NCI-H460 (cell line): ENCODE measurements at places on chromosomes 16 and 17. TPM values are rescaled to one million over a fixed set of nuclear protein-coding genes. Genes with fewer than 3 reads are reported as not detected.

The LGALS9B gene
- total RNA-seq = 1.8 and 1.9 TPM in 2 replicates

The LSM12 gene
- total RNA-seq = 74.5 and 76.3 TPM in 2 replicates

The PRRT2 gene
- 0.20 and 0.22 TPM in 2 replicates for total RNA-seq

The ADAD2 gene
- total RNA-seq = not detected in 2 replicates

The SPPL2C gene
- not detected in 2 replicates for total RNA-seq

The HEXIM1 gene
- total RNA-seq = 11.5 and 19.0 TPM in 2 replicates

The BCL6B gene
- not detected in 2 replicates for total RNA-seq

The LITAFD gene
- 0.10 TPM in 1 of 2 replicates, not detected in the other for total RNA-seq

The KRTAP2-1 gene
- total RNA-seq = not detected in 2 replicates

The HBA2 gene
- not detected in 2 replicates for total RNA-seq

The CD300LG gene
- not detected in 2 replicates for total RNA-seq

The GAS2L2 gene
- not detected in 2 replicates for total RNA-seq

DNA sequence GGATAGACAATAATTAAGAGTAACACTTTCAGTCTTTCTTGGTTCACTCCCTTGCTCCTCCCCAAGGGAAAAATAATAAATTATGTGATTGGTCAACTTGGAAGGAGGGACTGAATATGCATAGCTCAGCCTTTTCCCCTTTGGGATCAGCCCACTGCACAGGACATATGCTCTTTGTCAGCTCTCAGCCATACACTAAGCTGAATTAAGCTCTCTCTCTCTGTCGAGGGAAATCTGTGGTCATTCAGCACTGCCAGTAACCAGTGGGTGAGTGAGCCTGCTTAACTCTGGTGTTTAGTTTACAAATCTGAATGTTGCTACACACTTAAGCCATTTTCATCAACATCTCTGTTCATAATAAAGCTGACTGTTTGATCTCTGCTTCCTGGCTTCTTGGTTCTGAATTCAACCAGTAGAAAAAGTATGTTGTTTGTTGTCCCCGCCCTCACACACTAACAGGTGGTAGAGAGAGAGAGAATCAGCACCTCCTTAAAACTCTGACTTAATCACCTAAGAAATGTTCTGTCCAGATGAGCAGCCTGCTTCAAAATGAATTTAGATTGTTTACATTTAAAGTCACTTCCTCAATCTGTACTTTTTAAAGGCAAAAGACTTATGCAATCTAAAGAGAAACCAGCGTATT is 102.3 kb upstream of the C17orf78 start:
- DNase-seq = no peak

DNA sequence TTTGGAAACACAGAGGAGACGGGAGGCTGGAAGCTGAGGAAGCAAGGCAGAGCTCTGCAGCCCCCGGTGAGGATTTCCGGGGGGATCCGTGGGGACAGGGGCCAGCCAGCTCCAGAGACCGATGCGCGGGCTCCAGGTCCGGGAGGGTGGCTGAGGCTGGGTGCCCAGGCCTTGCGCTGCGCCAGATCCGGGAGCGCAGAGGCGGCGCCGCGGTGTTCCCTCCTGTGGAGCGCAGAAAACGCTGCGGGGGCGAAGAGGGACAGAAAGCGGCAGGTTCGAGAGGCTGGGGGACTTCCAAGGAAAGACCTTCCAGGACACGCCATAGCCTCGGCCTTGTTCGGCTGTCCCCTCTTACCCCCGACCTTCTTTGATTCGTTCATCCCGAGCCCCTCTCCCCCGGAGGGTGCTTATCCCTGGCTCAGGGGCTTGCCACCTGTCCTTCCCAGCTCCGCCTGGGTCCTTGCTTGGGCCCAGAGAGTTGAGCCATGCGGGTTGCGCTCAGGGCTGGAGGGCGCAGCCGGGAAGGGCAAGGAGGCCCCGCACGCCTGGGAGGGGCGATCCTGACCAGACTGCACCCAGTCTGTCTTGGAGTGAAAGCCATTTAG is 697 bp upstream of the SHISA9 start:
- no peak for DNase-seq

DNA sequence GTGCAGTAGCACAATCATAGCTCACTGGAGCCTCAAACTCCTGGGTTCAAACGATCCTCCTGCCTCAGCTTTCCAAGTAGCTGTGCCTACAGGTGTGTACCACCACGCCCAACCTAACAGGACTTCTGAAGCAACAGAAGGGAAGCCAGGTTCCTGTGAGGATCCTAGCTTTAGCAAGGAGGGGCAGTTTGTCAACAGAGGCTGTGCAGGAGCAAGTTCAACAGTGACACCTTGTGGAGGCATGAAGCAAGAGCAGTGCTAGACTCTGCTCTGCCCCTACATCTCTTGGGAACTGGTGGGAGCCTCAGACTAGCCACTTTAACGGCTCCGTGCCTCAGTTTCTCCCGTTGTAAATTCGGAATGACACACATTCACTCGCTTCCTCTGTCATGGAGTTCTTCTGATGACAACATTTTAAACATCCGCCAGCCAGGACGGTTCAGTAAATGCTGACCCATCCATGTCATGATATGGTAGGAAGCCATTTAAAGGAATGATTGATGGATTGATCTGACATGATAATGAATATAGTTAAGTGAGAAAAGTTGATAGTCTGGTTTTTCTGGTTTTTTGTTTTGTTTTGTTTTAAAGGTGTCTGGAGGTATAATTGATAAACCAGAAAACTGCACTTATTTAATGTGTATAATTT is 218.7 kb downstream of the MRTFB start:
- DNase-seq = no peak

GRCh38 chr17:81494626-81495377 is 17.8 kb downstream of the ACTG1 start:
- DNase-seq = no peak

DNA sequence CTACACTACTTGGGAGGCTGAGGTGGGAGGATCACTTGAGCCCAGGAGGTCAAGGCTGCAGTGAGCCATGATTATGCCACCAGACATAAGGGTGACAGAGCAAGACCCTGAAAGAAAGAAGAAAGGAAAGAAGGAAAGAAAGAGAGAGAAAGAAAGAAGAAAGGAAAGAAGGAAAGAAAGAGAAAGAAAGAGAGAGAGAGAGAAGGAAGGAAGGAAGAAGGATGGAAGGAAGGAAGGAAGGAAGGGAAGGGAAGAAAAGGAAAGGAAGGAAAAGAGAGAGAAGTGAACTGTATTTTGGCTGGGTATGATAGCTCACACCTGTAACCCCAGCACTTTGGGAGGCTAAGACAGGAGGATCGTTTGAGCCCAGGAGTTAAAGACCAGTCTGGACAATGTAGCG is 24.3 kb upstream of the PYY start:
- DNase-seq = no peak

DNA sequence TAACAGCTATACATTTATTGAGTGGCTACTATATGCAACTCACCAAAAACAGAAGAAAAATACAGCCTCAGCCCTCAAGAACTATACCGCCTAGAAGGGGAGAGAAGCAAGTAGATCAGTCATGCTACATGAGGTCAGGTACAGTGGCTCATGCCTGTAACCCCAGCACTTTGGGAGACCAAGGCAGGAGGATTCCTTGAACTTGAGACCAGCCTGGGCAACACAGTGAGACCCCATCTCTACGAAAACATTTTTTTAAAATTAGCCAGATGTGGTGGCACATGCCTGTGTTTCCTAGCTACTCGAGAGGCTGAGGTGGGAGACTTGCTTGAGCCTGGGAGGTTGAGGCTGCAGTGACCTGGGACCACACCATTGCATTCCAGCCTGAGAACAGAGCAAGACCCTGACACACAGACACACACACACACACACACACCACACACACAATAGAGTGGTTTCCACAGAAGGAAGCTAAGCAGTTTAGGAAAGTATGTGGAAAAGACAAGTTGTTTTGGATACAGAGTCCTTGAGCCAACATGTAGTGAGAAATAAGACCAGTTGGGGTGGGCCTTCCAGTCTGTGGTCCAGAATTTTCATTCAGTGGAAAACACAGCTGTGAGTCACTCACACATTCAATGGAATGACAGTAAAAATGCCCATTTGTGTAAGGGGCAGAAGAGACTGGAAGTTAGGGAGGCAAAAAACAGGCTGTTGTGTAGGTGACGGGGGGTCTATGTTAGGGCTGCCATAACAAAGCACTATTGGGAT is 10.7 kb upstream of the SNTB2 start:
- no peak for DNase-seq

- no peak for DNase-seq
Observed at GRCh38 chr17:73910821-73911515, 266.7 kb upstream of the SDK2 start.

DNA sequence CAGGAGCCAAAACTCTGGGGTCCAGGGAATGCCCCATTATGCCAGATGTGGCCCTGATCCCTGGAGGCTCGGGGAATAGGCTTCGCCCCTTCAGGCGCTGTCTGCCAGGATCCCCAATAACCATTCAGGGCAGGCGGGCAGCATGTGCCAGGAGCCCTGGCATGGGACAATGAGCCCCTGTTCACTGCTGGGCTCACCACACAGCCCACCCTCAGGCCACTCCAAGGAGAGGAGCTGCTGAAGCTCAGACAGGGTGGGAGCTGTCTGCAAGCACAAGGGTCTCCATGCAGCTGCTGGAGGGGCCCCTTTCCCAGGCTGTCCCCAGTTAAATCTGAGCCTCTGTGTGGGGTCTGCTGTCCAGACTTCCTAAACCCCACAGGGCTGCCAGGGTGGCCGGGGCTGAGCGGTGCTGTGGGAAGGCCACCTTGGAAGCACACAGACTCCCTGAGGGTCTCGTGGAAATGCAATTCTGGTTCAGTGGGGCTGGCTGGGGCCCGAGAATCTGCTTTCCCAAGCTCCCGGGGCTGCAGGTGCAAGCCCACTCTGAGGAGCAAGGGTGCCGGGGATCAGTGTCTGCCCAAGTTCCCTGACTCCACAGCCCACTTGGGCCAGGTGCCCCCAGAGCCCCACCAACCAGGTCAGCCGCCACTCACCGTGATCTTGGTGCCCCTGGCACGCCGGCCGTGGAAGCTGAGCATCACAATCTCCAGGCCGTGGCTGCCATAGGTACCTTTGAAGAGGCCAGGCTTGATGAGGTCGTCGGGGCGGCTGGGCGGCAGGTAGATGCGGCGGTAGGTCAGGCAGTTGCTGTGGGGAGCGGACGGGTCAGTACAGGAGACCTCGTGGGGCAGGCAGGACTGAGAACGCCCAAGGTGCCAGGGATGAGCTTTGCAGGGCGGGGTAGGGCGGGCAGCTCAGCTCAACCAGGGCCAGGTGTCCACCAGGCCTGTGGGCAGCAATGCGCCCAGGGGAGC is 17.7 kb upstream of the C16orf95 start:
- no peak for DNase-seq

- no peak for DNase-seq
Observed at GRCh38 chr17:6913608-6914443, 82.0 kb upstream of the ALOX12 start.

DNA sequence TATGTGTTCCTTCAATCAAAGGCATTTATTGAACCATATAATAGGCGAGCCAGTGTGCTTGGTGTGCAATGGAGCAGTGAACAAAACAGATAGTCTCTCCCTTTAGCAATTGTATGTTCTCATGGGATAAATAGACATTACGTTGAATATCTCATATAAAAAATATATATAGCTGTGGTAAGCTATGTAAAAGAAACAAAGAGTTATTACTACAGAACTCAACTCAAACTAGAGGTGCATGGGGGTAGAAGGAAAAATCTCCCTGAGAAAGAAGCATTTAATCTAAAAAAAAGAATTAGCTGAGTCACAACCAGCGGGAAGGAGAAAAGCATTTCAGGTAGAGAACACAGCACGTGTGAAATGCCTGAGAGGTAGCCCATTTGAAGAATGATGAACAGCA is 919.3 kb downstream of the CDH11 start:
- DNase-seq = no peak

GRCh38 chr16:81558444-81559175 is 114.0 kb downstream of the CMIP start:
- no peak for DNase-seq

DNA sequence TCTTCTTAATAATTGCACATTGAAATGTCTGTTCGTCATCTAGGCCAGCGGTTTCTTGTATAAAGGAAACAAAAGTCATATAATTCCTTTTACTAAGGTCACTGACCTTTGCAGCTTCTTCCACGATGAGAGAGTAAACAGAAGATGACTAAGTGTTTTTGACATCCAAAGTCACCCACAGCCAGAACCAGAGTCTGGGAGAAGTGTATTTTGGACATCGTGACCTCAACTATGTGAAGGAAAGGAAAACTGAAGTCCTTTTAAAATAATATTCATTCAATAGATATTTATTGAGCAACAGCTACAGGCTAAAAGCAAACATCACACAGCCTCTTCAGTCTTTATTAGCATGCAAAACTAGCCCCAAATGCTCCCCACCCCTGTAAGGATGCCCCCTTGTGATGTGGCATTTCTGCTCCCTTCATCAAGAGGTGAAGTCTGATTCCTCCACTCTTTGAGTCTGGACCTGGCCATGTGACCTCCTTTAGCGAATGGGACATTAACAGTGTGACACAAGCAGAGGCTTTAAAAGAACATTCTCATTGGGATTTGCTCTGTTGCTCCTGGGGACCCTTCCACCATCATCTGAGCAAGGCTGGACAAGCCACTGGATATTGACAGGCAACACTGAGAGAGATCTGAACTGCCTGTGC is 8.1 kb upstream of the PMP22 start:
- peak; percentile 43 for DNase-seq

DNA sequence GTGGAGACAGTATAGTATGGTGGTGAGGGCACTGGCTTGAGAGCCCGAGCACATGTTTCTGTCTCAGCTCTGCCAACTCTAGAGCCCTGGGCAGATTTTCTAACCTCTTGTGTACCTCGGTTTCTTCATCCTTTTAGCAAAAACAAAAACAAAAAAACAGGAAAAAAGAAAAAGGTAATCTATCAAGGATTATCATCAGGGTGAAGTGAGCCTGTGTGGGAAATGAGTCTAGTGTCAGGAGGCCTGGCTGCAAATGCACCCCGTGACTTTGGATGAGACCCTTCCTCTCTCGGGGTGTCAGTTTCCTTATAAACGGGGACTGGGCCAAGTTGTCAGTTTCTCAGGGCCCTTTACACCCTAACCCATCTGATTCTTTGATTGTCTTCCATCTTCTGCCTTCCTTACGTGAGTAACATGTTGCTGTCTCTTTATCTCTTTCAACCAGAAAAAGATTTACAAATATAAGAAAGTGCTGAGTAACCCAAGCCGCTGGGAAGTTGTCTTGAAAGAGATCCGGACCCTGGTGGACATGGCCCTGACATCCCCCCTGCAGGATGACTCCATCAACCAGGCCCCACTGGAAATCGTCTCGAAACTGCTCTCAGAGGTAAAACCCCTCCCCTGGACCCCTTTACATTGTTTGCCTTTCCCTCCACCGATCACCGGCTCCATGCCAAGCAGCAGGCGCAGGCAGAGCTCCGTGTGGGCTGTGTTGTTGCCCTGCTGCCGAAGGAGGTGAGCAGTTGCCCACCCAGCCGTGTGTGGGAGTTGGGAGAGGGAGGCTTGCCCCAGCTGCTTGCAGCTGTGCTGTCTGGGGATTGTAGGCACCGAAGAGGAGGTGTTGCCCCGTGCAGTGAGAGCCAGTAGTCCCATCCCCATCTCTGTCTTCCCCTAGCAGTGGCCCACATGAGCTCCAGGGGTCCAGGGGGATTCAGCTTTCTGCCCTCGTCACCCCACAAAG is 127.1 kb upstream of the PLCG2 start:
- DNase-seq = no peak

GRCh38 chr16:82497139-82497538 is 129.6 kb upstream of the CDH13 start:
- no peak for DNase-seq
